ENCODE measurements at places on chromosomes 3 and 15.

DNA sequence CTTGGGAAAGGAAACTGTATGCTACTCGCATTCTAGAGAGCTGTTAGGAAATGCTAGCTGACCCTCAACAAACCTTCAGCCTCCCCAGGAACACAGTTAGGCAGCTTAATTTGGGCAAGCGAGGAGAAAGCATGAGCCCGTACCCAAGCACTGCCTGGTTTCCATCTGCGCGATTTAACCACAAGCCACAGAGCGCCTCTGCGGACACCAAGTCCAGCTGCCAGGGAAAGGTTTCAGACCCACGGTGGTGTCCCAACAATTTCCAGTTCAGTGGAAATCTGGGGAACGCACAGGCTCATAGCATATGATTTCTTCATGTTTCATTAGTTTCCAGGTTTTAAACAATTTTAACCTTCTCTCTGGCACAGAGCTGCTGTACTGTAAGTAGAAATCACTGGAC, 617.6 kb downstream of the FHIT start:
- no peak for DNase-seq
- H3K27me3 ChIP-seq: no peaks in the 10 kb centered on the region
- H3K36me3 ChIP-seq: no peaks in the 10 kb centered on the region
- H3K4me1 ChIP-seq: no peaks in the 10 kb centered on the region

GRCh38 chr3:194368918-194369317, 625 bp downstream of the LRRC15 start:
- no peaks in the 10 kb centered on the region for H3K36me3 ChIP-seq
- H3K27me3 ChIP-seq: peaks cover 63% of the 10 kb centered on the region
- H3K4me3 ChIP-seq: no peak overlapping the region
- H3K4me1 ChIP-seq: no peaks in the 10 kb centered on the region
- H3K27ac ChIP-seq: no peak overlapping the region
- no peak for DNase-seq

DNA sequence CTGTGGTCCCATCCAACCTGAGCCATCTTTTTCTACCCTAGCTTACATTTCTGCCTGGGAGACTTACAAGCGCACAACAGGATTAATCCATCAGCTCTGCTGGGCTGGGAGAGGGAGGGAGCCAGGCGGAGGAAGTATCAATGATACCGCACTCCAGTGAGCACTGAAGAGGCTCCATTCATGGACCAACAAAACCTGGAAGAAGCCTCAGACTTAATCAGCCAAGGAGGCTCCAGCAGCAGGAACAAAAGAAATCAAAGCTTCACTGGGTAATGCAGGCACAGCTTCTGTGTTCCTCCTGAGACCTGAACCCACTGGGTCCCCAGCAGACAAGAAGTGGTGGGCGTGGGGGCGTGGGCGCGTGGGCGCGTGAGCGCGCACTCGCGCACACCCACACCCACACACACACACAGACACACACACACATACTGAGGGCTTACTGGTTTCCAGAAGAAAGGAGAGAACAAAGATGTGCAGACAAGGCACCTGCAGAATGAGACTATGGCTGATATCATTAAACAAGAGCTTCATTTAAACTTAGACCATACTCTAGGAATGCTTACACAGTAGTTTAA, 87.0 kb upstream of the BOC start:
- no peaks in the 10 kb centered on the region for H3K36me3 ChIP-seq
- H3K27me3 ChIP-seq: no peaks in the 10 kb centered on the region
- no peak overlapping the region for H3K27ac ChIP-seq

DNA sequence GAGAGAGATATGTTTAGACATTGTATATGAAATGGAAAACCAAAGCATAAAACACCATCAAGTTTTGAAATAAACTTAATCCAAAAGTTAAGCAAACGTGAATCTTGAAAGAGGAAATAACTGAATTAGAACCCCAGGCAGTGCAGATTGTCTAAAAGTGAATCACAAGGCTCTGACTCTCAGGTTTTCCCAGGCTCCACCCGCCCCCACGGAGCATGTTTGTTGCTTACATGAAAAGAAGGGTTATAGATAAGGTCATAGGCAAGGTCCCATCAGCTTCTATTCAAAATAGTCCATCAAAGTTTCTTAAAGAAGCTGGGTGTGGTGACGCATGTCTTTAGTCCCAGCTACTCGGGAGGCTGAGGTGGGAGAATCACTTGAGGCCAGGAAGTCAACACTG, 29.0 kb upstream of the SLMAP start:
- peaks cover 4% of the 10 kb centered on the region for H3K27me3 ChIP-seq
- H3K4me1 ChIP-seq: no peaks in the 10 kb centered on the region
- no peak overlapping the region for H3K4me3 ChIP-seq
- no peak for DNase-seq
- H3K27ac ChIP-seq: no peak overlapping the region

- H3K36me3 ChIP-seq: no peaks in the 10 kb centered on the region
- H3K4me1 ChIP-seq: peaks cover 14% of the 10 kb centered on the region
- no peak overlapping the region for H3K4me3 ChIP-seq
These were observed 832 bp upstream of the CACNA1D start for GRCh38 chr3:53493595-53493962.

- peaks cover 22% of the 10 kb centered on the region for H3K36me3 ChIP-seq
- H3K4me3 ChIP-seq: no peak overlapping the region
- DNase-seq: no peak
- no peaks in the 10 kb centered on the region for H3K27me3 ChIP-seq
- H3K27ac ChIP-seq: no peak overlapping the region
These were observed 4.7 kb downstream of the IP6K1 start for GRCh38 chr3:49781415-49782199.

DNA sequence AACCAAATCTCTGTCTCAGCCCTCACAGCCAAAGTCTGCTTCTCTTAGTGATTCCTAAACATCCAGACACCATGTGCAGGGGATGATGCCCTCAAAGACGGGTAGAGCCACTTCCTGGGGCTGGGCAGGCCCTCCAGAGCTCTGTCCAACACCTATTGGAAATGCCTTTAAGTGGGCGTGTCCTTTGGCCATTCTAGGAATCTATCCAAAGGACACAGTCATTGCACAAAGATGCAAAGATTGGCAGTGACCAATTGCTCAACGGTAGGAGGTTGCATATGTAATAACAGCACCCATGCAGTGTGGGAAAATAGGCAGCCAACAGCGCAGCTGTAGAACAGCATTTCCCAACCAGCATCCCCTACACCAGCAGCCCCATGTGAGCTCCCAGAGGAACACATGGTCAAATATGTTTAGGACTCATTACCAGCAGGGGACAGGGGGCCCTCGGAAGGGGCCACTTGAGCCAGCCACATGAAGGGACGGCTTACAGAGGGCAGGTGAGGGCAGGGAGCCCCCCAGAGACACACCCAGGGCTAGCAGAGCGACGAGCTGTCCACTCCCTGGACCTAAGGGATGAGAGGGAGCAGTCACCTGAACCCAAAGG, 142.8 kb upstream of the IQSEC1 start:
- H3K27ac ChIP-seq: no peak overlapping the region
- H3K36me3 ChIP-seq: no peaks in the 10 kb centered on the region
- H3K4me1 ChIP-seq: no peaks in the 10 kb centered on the region
- H3K27me3 ChIP-seq: no peaks in the 10 kb centered on the region

DNA sequence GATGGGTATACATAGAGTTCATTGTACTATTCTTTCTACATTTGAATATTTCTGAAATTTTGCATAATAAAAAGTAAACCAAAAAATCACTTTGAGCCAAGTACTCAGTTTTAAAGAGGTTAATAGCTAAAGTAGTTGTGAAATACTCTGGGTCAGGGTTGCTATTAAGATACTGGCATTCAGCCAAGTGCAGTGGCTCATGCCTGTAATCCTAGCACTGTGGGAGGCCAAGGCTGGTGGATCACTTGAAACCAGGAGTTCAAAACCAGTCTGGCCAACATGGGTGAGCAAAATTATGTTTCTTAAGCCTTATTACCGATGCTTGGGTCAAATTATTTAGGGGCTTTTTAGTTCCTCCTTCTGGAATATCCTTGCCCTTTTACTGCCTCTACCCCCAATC, 122.0 kb upstream of the MELTF start:
- no peaks in the 10 kb centered on the region for H3K4me1 ChIP-seq
- no peaks in the 10 kb centered on the region for H3K36me3 ChIP-seq
- DNase-seq: no peak

DNA sequence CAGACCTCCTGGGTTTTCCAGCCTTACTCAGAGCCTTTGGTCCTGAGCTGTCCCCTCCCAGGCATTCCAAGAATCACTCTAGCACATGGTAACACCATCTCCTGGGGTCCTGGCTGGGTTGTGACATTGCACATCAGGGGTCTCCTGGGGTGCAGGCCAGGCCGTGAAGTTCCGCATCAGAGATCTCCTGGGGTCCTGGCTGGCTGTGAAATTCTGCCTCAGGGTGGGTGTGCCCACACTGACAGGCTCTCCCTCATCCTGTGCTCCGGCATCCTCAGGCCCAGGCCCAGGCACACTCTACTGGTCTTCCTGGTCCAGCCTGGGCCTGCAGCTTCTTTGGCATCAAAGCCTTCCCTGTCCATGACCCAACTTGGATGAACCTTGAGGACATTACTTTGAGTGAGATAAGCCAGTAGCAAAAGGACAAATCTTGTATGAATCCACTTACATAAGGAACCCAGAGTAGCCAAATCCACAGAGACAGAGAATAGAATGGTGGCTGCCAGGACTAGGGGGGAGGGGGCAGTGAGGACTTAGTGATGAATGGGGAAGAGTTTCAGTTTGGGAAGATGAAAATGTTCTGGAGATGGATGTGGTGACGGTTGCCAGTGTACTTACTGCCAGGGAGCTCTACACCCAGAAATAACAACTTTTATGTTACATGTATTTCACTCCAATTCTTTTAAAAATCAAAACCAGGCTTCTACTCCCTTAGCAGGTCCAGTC, 49.1 kb upstream of the KLF13 start:
- no peak overlapping the region for H3K4me3 ChIP-seq
- peaks cover 6% of the 10 kb centered on the region for H3K27me3 ChIP-seq
- H3K36me3 ChIP-seq: no peaks in the 10 kb centered on the region

DNA sequence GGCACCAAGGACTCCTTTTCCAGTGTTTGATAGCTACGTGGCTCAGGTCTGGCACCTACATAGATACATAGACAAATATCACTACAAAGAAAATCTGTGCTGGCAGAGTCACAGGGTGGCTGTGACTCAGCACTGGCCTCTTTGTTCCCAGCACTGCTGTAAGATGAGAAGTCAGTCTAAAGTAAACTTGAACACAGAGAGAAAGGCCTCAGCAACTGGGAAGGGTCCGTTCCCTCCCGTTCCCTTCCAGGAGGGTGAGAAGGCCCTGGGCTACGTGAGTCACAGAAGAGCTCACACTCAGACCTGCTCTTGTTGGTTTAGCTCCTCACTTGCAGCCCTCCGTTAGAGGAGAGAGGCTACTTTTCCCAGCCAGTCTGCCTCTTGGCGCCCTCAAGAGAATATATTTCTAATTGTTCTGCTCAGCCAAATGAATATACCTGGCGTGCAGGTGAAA, 23.1 kb downstream of the ANXA2 start:
- H3K27ac ChIP-seq: no peak overlapping the region
- H3K36me3 ChIP-seq: no peaks in the 10 kb centered on the region
- H3K27me3 ChIP-seq: no peaks in the 10 kb centered on the region
- no peak overlapping the region for H3K4me3 ChIP-seq
- no peak for DNase-seq
- H3K4me1 ChIP-seq: no peaks in the 10 kb centered on the region

GRCh38 chr3:41907330-41908073, 54.4 kb downstream of the ULK4 start:
- no peaks in the 10 kb centered on the region for H3K27me3 ChIP-seq
- H3K36me3 ChIP-seq: peaks cover 18% of the 10 kb centered on the region
- H3K27ac ChIP-seq: no peak overlapping the region
- no peak overlapping the region for H3K4me3 ChIP-seq
- DNase-seq: no peak

DNA sequence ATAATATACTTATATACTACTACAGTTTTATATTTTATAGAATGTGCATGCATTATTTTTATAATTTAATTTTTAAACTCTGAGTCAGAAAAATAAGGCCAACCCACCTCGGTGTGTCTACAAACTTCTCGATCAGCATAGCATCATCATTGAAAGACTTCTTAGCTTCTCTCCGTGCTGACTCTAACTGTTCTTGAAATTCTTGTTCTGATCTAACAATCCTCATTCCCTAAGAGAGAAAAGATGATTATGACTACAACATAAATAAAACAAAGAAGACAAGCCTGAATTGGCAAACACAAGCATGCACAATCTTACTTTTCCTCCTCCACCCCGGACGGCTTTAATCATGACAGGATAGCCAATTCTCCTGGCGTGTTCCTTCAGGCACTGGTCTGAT, 28.4 kb downstream of the MCCC1 start:
- no peak overlapping the region for H3K4me3 ChIP-seq
- DNase-seq: no peak
- peaks cover 32% of the 10 kb centered on the region for H3K36me3 ChIP-seq

- no peak overlapping the region for H3K27ac ChIP-seq
- no peaks in the 10 kb centered on the region for H3K36me3 ChIP-seq
- no peak for DNase-seq
- H3K4me3 ChIP-seq: no peak overlapping the region
- H3K27me3 ChIP-seq: no peaks in the 10 kb centered on the region
These were observed 289.0 kb upstream of the RASGRP1 start for GRCh38 chr15:38853608-38854007.

- no peak overlapping the region for H3K4me3 ChIP-seq
- peaks cover 12% of the 10 kb centered on the region for H3K27me3 ChIP-seq
- H3K4me1 ChIP-seq: no peaks in the 10 kb centered on the region
- H3K36me3 ChIP-seq: no peaks in the 10 kb centered on the region
- H3K27ac ChIP-seq: no peak overlapping the region
These were observed 43.9 kb upstream of the SMAD3 start for GRCh38 chr15:67021455-67021854.

DNA sequence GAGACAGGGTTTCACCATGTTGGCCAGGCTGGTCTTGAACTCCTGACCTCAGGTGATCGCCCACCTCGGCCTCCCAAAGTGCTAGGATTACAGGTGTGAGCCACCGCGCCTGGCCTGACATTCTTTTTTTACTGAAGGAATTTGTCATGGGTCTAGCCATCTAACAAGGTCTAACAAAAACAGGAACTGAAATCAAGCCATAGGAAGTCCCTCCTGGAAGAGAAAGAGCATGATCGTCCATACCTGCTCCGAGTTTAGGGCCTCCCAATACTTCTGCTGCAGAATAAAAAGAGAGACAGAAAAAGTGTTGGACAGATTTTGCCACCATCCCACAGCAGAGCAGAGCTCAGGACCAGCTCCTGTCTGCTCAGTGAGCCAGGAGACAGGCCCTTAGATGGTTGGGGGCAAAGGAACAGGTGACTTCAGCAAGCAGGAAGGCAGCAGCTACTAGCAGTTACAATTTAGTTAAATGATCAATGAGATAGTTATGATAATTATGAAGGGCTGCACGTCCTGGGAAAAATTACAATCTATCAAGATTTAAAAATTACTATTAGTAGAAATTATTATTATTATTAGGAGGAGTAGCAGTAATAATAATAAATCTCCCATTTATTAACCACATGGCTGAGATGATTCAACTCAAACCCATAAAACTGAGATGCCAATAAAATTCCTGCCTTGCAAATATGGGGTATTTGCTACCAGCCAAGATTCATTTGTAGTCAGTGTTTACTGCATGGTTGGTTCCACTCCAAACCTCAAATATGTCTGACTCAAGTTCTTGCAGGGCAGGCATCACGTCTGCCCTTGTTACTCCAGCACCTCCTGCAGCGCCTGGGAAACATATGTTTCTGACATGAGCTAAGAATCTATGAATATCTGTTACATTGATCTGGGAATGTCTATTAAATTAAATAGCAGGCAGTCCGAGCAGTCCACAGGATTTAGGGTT, 40.1 kb downstream of the TMEM44 start:
- H3K36me3 ChIP-seq: no peaks in the 10 kb centered on the region
- no peaks in the 10 kb centered on the region for H3K27me3 ChIP-seq
- H3K4me1 ChIP-seq: no peaks in the 10 kb centered on the region
- DNase-seq: no peak
- no peak overlapping the region for H3K27ac ChIP-seq

GRCh38 chr15:74773731-74774252, 8.1 kb upstream of the CSK start:
- H3K36me3 ChIP-seq: no peaks in the 10 kb centered on the region
- no peaks in the 10 kb centered on the region for H3K27me3 ChIP-seq
- H3K4me3 ChIP-seq: no peak overlapping the region
- peaks cover 72% of the 10 kb centered on the region for H3K4me1 ChIP-seq
- no peak overlapping the region for H3K27ac ChIP-seq
